Tibial nerve (tissue), 4 donors: ENCODE measurements at places on chromosomes 4 and X. TPM values are rescaled to one million over a fixed set of nuclear protein-coding genes. Genes with fewer than 3 reads are reported as not detected.

TENM3 gene
- total RNA-seq, result 60.5 TPM

DNA sequence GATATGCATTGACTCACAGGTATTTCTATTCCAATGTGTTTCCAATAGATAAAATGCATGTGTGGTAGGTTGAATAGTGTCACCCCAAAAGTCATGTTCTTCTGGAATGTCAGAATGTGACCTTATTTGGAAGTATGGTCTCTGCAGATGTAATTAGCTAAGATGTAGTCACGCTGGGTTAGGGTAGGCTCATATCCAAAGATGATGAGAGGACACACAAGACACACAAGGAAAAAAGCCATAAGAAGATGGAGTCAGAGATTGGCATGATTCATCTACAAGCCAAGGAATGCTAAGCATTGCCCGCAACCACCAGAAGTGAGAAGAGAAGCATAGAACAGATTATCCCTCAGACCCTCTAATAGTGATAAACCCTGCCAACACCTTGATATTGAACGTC is 17.5 kb downstream of the ZNF330 start:
- no peak for DNase-seq

STOX2 gene
- total RNA-seq, result 15.7 TPM

ZDHHC15 gene
- 3.1 TPM for total RNA-seq

DNA sequence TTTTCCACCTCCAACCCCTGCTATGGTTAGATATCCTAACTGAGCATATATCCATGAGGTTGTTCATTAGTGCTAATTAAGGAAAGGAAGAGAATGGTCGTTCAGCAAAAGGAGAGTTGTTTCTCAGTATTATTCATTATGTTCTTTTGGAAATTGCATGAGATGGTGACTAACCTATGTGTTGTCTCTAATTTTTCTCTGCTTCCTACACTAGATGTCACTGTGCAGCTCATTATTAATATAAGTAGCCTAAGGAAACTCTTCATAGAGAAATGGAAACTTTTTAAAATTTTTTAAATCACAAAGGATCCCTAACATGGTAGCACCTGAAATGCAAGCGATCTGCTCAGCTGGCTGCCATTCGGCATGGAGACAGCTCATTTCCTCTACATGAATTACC is 67.7 kb upstream of the FAM9A start:
- DNase-seq, result no peak

- DNase-seq, result no peak
Observed at GRCh38 chrX:68983004-68983857, 154.4 kb downstream of the EFNB1 start.

DNA sequence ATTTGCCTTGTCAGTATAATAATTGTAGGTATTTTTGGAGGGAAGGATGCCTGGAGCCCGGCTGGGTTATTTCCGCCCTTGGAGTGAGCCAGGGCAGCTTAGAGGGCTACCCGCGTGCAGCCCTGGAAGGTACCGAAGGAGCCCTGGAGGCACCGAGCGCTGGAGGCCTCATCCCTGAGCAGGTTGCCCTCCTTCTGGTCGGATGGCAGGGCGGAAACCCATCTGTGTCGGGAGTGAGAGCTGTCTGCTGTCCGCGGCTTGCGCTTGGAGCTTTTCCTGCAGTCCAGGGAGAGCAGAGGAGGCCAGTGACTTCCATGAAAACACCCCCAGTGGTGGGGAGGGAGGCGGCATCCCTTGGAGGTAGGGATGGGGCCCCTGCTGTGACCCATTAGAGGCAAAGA is 122.1 kb downstream of the TBL1X start:
- no peak for DNase-seq

RRAGB gene
- 24.3 TPM for total RNA-seq

- no peak for DNase-seq
Observed at GRCh38 chr4:151446208-151446607, 37.2 kb downstream of the FHIP1A start.

TBX22 gene
- total RNA-seq, result not detected

L1CAM gene
- total RNA-seq, result 49.5 TPM
